ENCODE measurements at places on chromosomes 12 and 14.

GRCh38 chr14:55446127-55446736, 5.8 kb upstream of the TBPL2 start:
- peak; percentile 9 for DNase-seq

DNA sequence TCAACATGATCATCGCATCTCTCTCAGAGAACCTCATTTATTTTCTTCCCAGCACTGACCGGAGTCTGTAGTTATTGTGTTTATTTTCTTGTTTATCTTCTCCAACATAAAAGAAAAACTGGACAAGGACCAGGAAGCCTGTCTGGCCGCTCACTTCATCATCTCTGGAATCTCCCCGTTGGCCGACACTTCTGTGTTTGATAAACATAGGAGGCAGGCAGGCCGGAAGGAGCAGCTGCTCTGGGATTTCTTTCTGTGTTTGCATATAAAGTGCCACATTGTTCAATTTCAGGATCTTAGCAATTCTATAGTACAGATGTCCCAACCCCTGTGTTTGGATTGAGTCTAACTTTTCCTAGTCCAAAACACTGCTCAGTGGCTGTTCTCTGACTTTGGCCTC, 53.3 kb downstream of the ACACB start:
- DNase-seq, result no peak

- no peak for DNase-seq
These were observed 33.2 kb upstream of the PRKAB1 start for GRCh38 chr12:119634743-119635142.

DNA sequence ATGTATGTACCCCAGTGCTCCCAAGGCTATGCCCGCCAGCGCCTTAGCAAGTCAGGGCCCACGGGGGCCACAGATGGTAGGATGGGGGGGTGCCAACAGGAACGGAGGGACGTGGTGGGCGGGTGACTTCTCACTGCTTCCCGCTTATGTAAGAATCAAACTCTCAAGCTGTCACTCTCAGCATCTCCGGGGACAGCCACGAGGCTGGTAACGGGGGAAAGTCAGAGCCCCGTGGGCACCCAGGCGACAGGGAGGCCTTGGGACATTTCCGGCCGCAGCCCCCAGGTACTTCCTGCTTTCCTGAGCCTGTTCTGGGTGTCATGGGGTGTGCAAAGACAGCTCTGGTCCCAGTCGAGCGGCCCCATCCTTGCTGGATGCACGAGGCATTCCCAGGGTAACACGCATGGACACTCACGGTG, 59.3 kb downstream of the TESC start:
- no peak for DNase-seq

GRCh38 chr12:25583545-25583944, 30.5 kb upstream of the LMNTD1 start:
- no peak for DNase-seq

GRCh38 chr12:51357374-51358047, 11.0 kb upstream of the CELA1 start:
- DNase-seq, result no peak

DNA sequence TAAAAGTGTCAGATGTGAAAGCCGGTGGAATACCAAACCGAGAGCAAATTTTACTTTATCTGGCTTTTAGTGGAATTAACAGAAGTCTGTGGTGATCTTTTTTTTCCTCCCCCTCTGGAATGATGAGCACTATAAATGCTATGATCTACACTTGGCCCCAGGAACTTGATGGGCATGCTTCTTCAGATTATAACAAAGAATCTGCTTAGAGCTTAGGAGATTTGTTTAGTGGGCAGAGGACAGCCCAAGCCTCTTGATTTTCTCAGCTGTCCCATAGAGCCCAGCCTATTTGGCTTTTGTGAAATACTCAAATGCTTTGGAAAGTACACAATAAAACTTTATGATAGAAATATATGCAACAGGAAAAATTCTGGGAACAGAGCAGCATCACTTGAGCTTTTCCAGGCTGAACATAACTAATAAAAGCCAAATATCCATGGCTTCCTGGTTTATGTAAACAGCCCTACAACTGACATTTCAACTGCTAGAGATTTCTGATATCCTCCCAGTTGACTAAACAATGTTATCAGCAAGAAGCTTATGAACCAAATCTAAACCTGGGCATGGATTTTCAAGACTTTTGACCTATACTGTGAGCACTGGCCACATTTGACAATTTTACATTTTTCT, 149.6 kb downstream of the PLXNC1 start:
- DNase-seq, result no peak

- no peak for DNase-seq
These were observed 33.3 kb upstream of the NUDT14 start for GRCh38 chr14:105214324-105214915.

DNA sequence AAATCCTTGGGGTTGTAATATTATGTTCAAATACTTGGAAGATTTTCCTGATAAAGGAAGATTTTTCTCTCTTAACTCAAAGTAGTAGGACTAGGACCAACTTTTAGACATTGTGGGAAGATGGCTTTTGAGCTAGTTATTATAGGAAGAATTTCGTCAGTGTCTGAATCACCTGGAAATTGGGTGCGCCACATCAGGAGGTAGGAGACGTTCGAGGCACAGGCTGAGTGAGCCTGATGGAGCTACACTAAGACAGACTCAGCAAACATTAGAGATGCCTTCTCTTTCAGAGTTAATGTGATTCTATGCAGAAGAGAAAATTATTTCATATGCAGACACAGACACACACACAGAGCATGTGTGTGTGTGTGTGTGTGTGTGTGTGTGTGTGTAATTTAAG, 84.7 kb downstream of the DERA start:
- no peak for DNase-seq

- DNase-seq, result no peak
These were observed 55.1 kb downstream of the PPP1R36 start for GRCh38 chr14:64604881-64605280.

DNA sequence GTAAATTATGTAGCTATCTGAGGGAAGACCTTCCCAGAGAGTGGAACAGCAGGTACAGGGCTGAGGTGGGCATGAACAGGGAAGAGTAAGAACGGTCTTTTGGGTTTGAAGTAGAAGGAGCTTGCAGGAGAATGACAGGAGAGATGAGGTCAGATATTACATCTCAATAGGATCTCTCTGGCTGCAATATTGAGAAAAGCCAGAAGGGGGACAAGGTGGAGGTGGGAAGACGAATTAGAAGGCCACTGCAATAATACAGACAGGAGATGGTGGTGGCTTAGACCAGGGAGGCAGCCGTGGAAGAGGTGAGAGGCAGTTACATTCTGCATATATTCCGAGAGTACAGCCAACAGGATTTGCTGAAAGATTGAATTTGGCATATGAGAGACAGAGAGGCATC, 310.2 kb downstream of the APAF1 start:
- no peak for DNase-seq

GRCh38 chr12:94677778-94678177, 27.4 kb upstream of the TMCC3 start:
- DNase-seq, result no peak

- DNase-seq, result no peak
These were observed 131.2 kb downstream of the TMEM30B start for GRCh38 chr14:61149896-61150295.

DNA sequence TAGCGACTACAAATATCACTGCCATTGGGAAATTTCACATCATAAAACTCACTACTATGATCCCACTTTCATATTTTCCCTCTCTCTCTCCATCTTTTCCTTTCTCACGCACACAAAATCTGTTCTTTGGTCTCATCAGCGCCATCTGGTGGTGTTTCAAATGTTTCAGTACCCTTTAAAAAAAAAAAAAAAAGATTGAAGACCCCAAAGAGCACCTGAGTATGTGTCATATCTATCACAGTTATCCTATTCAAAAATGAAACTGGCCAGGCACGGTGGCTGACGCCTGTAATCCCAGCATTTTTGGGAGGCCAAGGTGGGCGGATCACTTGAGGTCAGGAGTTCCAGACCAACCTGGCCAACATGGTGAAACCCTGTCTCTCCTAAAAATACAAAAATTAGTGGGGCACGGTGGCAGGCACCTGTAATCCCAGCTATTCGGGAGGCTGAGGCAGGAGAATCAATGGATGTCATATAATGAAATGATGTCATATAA, 72.4 kb downstream of the TTC9 start:
- peak; percentile 12 for DNase-seq

GRCh38 chr14:60862283-60862682, 118.6 kb downstream of the TRMT5 start:
- DNase-seq, result no peak

- DNase-seq, result no peak
These were observed 3.7 kb upstream of the DHRS4L2 start for GRCh38 chr14:23984891-23985602.

DNA sequence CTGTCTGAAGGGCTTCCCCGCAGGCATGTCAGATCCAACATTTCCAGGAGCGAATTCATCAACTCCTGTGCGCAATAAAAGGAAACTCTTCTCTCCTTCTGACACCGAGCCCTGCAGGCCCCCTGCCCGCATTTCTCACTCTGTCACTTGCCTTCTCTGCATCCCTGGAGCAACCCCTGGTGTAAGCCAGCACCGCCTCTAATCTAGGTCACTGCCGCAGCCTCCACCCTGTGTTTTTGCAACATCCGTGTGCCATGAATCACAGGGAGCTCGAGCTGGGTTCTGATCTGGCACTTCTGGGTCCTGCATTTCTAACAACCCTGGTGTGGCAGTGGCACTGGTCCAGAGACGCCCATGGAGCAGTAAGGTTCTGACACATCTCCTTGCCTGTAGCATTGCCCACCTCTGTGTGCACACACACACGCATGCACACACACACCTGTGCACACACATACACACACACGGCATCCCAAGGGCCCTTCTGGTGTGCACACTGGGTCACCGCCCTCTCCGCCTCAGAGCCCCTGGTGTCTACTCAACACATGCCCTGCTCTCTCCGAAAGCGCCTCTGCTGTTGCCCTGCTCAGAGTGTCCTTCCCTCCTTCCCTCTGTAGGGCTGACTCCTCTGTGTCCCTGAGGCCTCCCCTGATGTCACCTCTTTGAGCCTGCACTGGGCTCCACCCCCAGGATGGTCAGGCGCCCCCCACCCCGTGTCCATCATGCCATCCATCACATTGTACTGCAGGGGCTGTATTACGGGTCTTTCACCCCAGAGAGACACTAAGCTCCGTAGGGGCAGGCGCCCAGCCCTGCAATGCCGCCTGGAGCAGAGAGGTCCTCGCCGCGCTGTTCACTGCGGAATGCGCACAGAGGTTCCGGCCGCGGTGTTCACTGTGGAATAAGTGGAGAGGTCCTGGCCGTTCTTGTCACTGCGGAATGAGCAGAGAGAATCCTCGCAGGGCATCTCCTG, 111.4 kb upstream of the SFSWAP start:
- no peak for DNase-seq

- no peak for DNase-seq
These were observed 39.9 kb downstream of the NOS1 start for GRCh38 chr12:117321572-117321971.

DNA sequence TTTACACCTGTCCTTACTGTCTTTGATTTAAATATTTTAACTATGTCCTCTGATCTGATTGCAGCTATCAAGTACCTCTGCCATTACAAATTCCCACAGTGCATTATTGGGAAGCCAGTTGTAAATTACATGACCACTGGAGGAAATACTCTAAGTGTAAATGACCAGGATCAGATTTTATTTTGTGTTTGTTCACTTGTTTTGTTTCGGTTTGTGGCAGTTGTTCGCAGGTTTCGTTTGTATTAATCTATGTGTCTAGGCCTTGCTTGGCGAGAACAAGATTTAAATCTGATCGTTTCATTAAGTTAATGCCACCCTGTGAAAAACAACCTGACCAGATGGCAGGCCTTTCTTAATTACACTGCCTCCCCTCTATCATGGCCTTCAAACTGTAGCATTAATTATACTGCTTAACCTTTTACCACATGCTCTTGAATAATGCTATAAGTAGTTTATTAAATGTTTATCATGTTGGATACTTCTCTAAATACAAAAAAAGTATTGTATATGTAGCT, 990.1 kb downstream of the TMTC2 start:
- DNase-seq, result no peak

DNA sequence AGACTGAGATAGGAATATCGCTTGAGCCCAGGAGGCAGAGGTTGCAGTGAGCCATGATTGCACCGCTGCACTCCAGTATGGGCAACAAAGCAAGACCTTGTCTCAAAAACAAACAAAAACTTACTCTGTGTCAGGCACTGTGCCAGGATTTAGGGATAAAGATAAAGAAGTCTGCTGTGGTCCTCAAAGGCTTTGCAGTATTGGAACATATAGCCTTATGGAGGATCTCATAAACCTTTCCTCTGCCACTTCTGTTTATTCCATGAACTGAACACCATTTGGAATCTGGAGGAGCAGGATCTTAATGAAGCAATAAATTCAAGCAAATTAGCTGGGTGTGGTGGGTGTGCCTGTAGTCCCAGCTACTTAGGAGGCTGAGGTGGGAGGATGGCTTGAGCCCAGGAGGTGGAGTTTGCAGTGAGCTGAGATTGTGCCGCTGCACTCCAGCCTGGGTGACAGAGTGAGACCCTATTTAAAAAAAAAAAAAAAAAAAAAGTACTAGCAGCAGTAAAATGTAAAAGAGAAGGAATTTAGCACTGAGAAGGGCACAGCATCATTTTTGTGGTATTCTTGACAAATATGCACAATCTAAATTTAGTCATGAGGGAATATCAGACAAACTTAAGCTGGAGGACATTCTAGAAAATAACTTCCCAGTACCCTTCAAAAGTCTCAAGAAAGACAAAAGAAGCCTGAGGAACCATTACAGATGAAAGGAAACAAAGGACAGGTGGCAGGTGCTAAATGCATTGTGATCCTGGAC, 27.1 kb downstream of the BMAL2 start:
- no peak for DNase-seq

DNA sequence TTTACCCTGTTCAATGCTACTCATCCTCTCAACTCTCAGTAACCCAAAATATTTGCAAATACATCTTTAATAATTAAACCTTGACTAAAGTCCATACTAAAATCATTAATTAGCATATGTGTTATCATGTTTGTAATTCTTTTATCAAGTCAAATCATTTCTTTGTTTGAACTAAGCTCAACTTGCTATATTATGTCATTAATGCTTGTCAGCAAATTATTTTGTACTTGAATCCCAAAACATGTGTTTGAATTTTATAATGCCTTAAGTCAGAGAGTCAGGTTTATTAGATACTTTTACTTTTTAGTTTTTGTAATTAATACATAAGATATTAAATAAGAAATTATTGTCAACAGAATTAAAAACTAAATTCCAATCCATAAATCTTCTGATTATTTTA, 16.5 kb downstream of the ABCD2 start:
- DNase-seq, result no peak

DNA sequence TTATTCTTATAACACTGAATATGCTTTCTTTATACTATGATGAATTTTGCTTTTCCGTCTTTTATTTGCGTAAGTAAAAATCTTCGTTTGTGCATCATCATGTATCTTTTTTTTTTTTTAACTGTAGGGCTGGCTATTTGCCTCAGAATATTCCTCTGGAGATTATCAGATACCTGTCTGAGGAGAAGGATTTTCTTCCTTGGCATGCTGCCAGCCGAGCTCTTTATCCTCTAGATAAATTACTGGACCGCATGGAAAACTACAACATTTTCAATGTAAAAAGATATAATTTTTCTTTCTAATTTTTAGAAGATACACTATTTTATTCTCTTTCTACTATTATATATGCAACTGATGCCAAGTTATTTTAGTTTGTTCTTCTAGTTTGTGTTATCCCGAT, 346.6 kb downstream of the TRHDE start:
- DNase-seq, result no peak
